ENCODE measurements at places on chromosomes 1 and 21.

GRCh38 chr1:185960422-185961321 is 226.5 kb downstream of the HMCN1 start:
- peak; percentile 80 for DNase-seq

GRCh38 chr1:50232336-50232735 is 123.6 kb downstream of the ELAVL4 start:
- peak; percentile 58 for DNase-seq

GRCh38 chr1:211735208-211736170 is 60.1 kb upstream of the NEK2 start:
- peak; percentile 68 for DNase-seq

DNA sequence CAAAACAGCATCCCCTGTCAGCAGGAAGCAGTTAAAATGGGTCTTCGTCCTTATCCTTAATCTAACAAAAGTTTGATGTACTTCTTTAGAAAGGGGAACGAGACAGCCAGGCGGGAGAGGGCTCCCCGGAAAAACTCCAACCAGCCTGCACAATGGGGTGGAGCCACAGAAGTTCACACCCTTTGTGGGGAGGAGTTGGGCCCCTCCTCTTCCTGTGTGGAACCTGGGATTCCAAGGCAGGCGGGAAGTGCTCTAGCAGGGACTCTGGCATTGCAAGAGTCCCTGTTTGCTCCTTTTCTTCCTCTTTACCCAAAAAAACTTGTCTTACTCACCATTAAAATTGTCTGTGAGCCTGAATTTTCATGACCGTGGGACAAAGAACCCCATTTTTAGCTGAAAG is 47.7 kb downstream of the FCRL5 start:
- no peak for DNase-seq

DNA sequence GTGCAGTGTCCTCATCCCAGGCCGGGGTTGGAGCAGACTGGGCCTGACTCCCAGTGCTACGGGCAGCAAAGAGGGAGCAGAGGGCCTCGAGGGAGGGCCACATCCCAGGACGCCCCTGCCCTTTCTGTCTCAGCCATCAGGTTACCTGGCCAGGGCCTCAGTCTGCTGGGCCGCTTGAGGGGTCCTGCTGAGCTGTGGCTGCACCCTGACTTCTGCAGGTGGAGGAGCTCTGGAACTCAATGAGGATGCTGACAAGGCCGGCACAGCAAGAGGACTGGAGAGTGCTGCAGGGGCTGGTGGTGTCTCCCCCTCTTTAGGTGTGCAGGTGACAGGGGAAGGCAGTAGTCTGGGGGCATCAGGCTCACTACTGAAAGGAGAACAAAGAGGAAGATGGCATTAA is 3.3 kb downstream of the ZNF692 start:
- no peak for DNase-seq

- DNase-seq = no peak
Observed at GRCh38 chr1:38297842-38298241, 251.2 kb upstream of the POU3F1 start.

DNA sequence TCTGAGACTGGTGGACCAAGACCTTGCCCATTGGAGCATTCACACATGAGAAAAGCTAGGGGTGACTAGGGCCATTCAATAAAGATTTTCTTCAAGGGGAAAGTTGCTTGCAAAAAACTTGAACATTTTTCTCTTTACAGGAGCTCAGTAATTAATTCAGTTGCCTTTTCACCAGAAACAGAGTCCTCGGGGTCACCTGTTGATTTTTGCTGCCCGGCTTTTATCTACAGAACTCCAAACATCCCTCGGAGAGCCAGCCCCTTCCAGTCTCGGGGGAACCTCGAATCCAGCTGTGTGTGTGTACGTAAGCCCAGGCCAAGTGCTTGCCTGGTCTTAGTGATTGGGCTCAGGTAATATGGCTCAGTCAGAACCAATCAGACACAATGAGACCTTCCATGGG is 47.5 kb downstream of the PCNX2 start:
- no peak for DNase-seq

Data from eye (tissue), 1 donor.